ENCODE measurements at places on chromosomes 12 and 14.

- DNase-seq, result no peak
Observed at GRCh38 chr12:95248604-95249360, 31.2 kb downstream of the VEZT start.

- no peak for DNase-seq
Observed at GRCh38 chr12:117330441-117331113, 30.8 kb downstream of the NOS1 start.

DNA sequence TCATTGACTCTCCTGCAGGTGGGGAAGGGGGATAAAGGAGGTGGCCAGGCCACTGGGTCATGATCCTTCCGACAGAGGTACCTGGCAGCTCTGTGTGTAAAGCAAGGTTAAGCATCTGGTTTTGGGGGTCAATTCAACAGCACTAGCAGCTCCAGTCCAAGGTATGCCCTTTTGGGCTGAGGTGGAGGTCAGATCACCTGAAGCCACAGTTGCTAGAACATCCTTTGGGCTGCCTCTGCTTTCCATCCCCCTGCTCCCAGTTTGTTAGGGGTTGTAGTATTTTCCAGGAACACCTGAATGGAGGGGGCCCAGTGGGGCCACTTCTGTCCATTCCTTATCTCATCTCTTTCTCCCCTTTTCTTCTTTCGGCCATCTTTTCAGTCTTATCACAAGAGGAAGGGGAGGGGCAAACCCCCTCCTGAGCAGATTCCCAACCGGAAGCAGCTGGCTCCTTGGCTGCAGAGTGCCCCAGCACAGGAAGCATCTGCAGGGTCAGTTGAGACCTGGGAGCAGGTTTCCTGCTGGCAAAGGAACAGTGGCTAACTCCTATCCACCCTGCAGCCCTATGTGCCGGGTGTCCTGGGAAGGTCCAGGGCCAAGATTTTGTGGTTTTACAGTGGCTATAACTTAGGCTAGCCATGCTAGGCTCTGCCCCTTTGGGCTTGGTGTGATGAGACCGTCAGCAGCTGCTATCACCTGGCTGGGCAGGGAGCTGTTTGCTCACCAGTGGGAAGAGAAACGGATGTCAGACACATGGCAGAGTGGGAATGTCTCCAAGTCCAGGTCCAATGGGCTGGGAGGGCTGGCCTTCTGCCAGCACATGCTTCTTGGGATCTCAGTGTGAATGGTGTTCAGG lies 40.2 kb downstream of the SH2B3 start:
- no peak for DNase-seq

GRCh38 chr12:98653866-98654493 lies 8.9 kb downstream of the APAF1 start:
- no peak for DNase-seq

- DNase-seq, result no peak
Observed at GRCh38 chr14:93002851-93003298, 79.9 kb downstream of the CHGA start.

DNA sequence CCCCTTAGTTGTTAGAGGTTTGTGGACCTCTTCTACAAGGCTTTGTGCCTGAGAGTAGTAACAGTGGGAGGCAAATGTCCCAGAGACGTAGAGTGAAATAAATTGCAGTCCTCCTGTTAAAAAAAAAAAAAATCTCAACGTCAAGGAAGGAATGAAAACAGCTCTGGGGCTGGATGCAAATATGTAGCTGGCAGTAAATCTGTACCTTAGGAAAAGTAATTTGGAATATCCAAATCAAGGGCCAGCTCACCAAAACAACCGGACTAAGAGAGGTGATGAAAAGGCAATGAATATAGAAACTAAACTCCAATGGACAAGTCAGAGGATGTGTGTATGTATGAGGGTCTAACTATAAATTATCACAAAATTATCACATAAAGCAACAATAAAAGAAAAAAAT lies 27.0 kb downstream of the SINHCAF start:
- no peak for DNase-seq

DNA sequence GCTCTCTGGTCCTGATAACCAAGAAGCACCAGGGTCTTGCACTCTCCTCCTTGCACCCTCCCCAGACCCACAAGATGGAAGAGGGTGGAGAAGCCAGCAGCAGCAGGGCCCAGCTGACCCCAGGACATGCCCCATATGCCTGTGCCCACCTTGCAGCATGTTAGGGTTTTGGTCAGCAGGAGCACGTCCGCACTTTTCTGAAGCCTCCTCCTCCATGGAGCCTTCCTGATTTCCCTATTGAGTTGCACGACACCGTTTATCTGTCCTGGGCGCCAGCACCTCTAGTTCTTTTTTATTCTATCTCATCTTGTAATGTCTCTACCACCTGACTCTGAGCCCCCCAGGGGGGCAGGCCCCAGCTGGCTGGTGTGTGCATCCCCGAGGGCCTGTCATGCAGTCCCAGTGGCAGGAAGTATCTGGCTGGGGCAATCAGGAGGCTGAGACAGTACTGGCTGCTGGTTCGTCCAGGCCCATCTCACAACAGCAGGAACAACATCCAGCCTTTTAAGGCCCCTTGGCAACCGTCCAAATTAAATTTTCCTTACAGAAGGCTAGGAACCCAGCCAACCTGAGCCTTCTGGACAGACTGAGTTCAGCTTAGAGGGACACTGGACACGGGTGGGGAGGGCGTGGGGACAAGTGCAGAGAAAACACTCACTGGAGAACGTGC lies 39.6 kb downstream of the CCDC85C start:
- DNase-seq, result no peak

DNA sequence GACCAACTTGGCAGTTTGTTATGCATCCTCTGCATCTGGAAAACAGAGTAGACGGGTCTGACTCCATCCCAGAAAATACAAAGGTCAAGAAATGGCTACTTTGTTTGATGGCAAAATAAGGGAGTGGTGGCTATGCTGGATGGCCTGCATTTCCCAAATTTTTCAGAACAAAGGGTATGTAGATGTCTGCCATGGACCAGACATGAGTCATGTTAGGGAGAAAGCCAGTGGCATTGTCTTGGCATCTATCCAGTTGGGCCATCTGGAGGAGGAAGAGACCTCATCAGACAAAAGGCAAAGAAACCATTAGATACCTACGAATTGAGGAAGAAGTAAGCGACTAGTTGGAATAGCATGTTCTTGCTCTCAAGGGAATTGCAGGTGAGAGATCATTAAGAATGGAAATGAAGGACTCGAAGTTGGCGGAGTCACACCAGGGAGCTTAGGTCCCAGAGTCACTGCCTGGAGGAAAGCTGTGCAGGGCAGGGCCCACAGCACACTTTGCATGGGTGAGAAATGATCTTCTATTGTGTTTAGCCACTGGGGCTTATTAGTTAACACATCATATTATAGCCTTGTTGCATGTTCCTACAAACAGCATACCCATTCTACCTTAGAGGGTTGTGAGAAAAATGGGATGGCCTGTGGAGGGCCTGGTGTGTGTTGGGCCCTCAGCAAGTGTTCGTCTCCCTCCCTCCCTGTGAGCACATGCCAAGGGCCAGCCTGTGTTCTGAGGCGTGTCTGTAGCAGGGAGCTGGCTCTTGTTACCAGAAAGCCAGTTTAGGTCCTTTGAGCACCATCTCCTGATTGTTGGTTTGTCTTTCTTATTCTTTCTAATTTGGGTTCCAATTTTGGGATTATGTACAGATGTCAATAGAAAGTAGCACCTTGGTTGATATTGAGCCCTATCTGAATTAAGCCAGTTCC lies 119.4 kb downstream of the KTN1 start:
- no peak for DNase-seq

DNA sequence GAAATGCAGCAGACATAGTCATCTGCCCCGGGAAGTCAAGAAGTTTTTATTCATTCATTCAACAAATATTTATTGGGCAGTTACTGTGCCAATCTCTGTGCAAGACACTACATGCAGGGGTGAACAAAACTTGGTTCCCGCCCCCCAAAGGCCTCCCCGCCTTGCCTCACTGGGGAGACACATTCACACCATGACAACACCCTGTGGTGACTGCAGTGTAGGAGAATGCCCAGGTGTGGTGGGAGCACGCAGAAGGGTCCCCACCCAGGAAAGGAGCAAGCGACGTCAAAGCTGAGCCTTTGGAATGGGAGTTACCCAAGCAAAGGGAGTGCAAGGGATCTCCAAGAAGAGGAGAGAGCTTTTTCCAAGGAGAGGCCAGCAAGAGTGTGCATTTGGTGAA lies 1.6 kb upstream of the AQP6 start:
- DNase-seq, result no peak

DNA sequence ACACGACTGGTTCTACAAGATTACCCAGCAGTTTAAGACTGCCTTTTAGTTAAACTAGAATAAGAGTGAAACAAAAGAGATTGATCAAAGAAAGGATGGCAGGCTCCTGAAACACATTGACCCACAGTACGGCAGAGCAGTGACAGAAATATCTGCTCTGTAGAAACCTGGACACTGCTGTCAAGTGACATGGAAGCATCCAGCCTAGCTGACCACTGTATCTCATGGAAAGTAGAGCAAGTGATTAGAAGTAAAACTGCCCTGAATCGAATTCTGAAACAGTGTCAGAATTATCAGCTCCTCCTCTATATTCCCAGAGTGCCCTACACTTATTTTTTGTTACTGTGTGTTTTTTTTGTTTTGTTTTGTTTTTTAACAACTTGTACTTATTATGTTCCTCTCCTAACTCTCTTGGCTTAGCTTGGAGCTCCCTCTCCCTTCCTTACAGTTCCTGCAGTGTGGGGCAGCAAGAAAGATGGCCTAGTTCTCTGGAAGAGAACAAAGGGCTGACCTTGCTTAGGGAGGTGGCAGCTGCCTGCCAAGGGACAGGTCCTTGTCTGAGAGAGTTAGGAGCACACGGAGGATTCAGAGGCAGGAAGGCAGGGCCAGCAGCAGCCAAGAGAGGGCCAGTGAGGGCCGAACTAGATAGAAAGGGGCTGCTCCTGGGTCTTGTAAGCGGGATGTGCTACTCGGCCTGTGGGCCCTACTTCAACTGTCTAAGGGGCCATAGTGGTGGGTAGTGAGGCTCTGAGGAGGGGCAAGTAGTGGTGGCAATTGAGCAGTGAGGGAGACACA lies 97.2 kb downstream of the PTPRR start:
- no peak for DNase-seq
